ENCODE measurements at places on chromosomes 2 and 18.

DNA sequence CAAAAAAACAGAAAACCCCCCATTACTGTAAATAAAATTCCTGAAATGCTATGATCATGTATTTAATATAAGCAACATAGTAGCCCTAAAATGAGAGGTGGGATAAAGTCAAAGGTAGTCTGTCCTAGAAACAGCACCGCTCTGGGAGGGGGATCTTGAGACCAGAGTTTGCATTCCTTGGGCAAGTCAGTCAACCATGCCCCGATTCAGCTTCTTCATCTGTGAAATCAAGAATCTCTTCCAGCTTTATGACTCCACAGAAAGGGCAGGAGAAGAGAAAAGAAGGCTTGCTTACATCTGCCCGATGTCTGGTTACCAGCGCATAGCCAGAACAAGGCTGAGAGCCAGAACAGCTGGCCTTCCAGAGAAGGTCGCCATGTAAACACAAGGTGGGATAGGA is 2.1 kb upstream of the FBLN7 start:
- DNase-seq, result no peak

- DNase-seq, result no peak
Observed at GRCh38 chr2:53202063-53202462, 565.5 kb upstream of the CHAC2 start.

DNA sequence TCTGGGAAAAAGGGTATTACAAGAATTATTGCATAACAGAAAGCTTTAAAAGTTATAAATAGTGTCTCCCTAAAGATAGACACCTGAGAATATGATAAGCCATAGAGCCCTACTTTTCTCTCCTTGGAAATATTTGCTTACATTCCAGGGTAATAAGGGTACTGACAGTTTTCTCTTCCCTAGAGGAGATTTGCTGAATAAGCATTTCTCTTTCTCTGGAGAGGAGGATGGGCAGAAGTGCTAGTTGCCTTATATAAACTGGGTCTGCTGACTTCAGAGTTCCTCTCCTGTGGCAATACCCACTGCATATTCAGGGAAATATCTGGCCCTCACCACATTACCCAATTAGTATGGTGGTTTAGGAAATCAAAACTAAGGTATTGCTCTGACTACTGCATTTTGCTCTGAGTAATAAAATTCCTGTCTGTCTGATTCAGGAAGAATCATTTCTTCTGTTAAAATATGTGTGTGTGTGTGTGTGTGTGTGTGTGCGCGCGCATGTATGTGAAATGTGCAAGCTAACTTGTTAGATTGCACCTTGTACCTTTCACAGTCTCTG is 1391.3 kb downstream of the DSC3 start:
- no peak for DNase-seq

GRCh38 chr18:79915161-79916127 is 36.0 kb downstream of the SLC66A2 start:
- no peak for DNase-seq

DNA sequence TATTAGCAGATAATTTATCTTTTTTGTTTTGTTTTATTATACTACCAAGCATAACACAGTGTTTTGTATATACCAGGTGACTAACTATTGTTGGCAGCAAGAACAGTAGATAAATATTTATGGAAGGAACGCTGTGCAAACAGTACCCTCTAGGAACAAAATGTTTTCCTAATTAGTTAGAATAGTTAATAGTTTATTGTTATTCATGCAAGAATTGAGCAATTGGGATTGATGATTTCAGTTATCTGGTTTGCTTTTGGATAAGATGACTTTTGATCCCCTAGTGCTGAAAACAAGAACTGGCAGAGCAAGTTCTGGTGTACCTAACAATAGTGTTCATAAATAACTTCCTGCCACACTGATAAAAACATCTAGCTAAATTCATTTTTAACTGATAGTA is 323.3 kb downstream of the TGIF1 start:
- peak; percentile 16 for DNase-seq

DNA sequence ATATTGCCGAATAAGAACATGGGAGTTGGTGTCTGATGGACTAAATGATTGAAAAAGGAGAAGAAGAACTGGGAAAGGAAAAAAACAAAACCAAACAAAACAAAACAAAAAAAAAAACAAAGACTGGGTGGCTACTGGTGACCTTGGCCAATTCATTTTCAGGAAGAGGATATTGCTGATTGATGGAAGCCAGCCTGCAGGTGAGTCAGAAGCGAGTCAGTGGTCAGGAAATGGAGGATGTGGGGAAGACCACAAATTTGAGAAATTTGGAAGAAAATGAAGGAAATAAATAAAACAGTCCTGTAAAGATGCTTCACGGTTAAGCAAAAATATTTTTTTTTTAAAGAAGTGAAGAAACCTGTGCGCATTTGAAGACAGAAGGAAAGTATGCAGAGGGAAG is 296.9 kb downstream of the ZNF521 start:
- no peak for DNase-seq

Data from NCI-H146 (cell line).